ENCODE measurements at places on chromosomes 5 and 9. TPM values are rescaled to one million over a fixed set of nuclear protein-coding genes. Genes with fewer than 3 reads are reported as not detected.
A peak's percentile ranks its signal among the peaks of the same experiment; 100 is the strongest.

CATSPER3 gene
- 0.74 TPM for total RNA-seq

PCDHA7 gene
- 0.55 TPM for total RNA-seq

CNOT8 gene
- 15.0 TPM for total RNA-seq

PCSK5 gene
- total RNA-seq, result 3.9 TPM

SAXO1 gene
- not detected for total RNA-seq

HIGD2A gene
- 30.0 TPM for total RNA-seq

SNCAIP gene
- total RNA-seq, result 0.26 TPM

ENTREP1 gene
- total RNA-seq, result 5.5 TPM

SHC3 gene
- total RNA-seq, result 3.6 TPM

SMIM33 gene
- total RNA-seq, result not detected

WNT8A gene
- not detected for total RNA-seq

- no peak for DNase-seq
Measured at GRCh38 chr9:69946800-69947437, 96.7 kb upstream of the MAMDC2 start.

DNA sequence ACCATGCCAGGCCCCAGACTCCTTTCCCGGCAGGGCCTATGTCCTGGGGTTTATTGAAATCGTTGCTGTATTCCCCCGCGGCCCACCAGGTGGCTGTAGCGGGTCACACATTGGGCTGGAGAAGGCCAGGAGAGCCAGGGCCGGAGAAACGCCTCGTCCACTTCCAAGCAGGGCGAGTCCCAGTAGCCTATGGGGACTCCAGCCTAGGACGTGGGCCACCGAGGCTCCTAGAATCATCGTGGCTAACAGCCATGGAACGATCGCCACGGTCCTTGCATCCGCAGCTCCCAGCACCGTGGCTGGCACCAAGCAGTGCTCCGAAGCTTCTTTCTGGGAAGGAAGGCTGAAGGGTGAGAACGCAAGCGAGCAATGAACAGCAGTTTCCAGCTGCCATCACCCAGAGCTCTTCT, 87.7 kb downstream of the ENTREP1 start:
- DNase-seq, result peak; percentile 52

- no peak for DNase-seq
Measured at GRCh38 chr9:111298731-111299598, 31.1 kb downstream of the OR2K2 start.

DNA sequence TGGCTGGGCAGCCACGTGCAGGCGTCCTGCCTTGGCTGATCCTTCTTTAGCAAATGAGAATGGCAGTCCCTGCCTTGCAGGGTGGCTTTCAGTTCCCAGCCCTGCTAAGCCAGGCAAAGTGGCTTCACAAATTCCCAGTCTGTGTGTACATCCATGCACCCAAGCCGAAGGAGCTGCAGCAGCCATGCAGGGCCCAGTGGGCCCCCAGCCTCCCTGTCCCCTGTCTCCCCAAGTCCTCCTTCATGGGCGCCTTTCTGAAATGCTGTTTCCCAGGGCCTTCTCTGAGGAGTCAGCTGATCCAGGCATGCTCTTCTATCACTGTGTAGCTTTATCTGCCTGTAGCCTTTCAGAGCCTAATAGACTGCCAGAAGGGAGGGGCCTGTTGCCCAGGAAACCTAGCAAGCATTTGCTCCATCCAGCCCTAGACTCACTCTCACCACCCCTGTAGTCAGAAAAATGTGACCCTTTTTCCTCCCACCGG, 47.4 kb upstream of the SHC3 start:
- no peak for DNase-seq

DNA sequence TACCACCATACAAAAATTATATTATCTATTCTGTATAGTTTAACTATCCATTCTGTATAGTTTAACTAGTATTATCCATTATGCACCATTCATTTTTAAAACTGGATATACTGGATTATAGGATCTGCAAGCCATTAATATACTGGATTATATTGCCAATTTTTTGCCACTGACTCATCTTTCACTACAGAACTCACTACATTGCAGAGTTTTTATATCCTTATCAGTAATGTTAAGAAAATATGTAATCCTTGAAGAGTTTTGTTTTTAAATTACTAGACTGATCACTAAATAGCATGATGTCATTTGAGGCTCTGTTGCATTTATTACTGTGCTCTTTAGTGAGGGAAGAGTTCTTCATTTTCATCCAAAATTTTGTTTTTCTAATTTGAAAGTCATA, 109.8 kb upstream of the SNX2 start:
- no peak for DNase-seq

DNA sequence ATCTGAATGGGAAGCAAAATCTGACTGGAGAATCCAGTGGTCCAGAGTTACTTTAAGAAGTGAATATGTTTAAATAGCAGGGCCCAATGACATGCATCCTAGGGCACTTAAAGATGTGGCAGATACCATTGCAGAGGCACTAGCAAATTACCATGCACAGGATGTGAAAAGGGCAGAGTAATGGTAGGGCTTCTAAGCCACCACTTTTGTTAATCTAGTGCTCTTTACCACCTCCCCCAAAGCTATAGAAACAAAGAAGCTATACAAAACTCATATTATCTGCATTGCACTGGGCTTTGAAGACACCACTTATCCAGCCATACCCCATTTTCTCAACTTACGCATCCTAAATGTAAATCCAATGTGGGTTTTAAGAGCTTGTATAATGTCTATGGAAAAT, 81.2 kb downstream of the ZCCHC7 start:
- DNase-seq, result no peak

- no peak for DNase-seq
Measured at GRCh38 chr9:137045294-137046087, 486 bp downstream of the NPDC1 start.

DNA sequence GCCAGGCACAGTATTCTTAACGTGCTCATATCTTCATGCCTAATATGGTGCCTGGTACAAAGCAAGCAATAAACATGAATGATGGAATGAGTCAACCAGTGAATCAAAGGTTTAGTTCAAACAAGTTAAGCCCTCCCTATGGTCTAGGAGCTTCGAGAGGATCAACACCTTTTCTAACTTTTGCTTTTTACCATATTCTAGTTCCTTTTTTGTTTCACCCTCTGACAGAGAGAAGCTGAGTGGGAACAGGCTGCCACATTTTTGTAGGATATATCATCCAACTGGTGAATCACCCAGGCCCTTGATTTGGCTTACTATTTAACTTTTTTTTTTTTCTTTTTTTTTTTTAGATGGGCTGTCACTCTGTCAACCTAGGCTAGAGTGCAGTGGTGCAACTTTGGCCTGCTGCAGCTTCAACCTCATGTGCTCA, 39.3 kb upstream of the TNC start:
- no peak for DNase-seq

DNA sequence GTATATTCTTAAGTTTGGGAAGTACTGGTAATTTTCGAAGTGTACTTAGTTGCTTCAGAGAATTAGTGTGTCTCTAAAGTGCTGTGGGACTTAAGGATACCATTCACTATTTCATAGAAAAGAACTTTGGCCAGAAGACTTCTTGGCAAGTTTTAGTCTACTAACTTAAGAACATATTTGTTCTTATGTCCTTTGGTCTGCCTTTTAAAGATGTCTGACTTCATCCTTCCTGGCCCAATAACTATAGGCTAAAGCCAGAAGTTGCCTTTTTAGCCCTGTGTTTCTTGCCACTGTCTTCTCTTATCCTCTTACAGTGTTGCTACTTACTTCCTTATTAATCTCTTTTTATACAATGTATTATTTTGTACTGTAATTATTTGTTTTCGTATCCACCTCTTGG, 6.3 kb downstream of the RBM27 start:
- no peak for DNase-seq

DNA sequence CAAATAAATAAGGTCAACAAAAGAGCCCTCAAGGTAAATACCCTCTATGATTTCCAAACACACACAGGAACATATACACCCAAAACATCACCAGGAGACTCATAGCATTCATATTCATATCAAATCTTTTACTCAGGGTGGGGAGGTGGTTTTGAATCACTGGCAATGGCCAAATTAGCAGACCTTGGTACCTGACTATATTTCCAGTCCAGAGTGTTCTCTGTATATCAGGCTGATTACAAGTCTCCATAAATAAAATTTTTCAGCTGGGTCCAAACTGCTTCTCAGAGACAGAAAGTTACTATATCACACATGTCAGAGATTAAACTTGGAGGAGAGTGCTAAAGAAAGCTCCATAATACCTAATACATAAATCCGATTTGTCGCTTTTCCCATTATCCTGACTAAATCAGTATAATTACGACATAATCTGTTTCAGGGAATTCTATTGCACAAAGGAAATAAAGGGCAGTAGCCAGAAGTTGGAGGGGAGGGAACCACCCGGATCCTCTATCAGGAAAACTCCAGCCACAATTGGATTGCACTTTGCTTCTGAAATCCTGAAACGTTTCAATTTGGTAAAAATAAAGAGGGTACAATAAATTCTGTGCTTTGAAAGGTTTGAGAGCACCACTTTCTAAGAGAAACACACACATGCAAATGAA, 7.0 kb upstream of the GOLGA1 start:
- DNase-seq, result no peak

- no peak for DNase-seq
Measured at GRCh38 chr5:64384765-64385164, 121.0 kb upstream of the RGS7BP start.

- DNase-seq, result no peak
Measured at GRCh38 chr9:93244101-93244500, 60.2 kb downstream of the WNK2 start.

GRCh38 chr9:129176701-129177442, 1.2 kb downstream of the IER5L start:
- DNase-seq, result peak; percentile 35

GRCh38 chr5:122921826-122922225, 76.4 kb downstream of the SNX24 start:
- DNase-seq, result no peak

DNA sequence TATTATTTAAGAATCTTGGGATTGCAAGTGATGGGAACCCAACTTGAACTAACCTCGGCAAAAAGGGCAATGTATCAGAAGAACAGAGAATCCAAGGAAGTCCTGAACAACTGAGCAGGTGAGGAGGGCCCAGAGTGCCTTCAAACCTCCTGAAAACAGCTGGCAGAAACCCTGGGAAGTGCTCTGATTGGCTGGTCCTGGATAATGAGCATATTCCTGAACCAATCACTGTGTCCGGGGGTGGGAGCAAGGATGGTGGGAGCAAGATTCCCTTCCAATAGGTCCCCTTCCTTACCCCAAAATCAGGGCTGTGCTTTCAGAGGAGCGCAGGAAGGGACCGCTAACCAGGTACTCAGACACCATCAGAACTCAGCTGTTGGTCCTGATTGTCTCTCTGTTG, 31.9 kb upstream of the TBC1D2 start:
- DNase-seq, result no peak

GRCh38 chr5:138463419-138464007, 1.8 kb upstream of the EGR1 start:
- peak; percentile 43 for DNase-seq

- DNase-seq, result no peak
Measured at GRCh38 chr5:82105457-82105856, 133.6 kb downstream of the ATG10 start.

DNA sequence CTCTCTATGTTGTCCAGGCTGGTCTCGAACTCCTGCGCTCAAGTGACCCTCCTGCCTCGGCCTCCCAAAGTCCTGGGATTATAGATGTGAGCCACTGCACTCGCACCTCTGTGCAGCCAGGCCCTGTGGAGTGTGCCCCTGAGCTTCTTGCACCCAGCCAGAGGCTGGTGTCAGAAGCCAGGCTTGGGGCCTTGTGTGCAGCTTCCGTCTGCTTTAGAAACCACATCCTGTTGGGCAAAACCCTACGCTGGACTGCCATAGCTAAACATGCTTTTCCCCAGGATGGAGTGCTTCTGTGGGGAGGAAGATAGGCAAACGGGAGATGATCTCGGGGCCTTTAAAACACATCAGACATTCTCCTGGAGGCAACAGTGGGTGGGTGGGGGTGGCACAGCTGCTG, 40.1 kb downstream of the PRRT1B start:
- DNase-seq, result no peak

DNA sequence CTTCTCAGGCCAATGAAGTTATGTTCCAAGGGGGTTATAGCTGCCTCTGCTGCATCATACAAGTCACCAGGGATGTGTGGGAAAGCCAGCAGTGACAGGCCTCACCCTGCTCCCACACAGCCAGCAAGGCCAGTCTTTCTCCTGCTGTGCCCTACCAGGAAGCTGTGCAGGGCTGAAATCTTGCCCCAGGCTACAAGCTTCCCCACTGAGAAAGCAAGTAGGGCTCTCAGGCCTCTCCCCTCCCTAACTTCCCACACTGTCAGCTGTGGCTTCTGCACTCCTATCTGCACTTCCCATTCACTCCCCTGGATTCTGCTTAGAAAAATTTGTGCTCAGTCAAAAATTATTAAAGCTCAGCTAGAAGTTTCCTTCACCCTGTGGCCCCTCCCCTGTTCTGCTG, 611.2 kb upstream of the ZNF608 start:
- no peak for DNase-seq

GRCh38 chr9:100554935-100555401, 22.9 kb upstream of the CAVIN4 start:
- DNase-seq, result no peak

DNA sequence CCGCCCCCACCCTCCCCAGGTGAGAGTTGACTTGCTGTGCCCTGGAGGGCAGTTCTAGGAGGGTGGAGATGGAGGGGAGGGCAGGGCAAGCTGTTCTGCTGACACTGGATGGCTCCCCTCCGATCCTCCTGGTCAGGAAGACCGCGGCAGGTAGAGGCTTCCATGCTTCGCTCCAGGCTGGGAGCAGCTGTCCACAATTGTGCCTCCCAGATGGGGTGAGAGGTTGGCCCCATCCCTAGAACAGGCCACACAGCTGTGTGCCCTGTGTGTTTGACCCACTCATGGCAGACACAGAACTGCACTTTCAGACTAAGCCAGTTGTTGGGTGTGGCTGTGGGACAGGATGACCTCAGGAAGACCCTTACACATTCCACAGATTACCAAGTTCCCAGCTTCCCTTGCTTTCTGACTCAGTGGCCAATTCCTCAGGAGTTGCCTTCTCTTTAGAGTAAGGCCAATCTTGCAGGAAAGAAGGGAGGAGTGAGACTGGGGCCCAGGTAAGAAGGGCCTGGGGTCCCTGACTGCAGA, 72.1 kb upstream of the HSPA9 start:
- no peak for DNase-seq

DNA sequence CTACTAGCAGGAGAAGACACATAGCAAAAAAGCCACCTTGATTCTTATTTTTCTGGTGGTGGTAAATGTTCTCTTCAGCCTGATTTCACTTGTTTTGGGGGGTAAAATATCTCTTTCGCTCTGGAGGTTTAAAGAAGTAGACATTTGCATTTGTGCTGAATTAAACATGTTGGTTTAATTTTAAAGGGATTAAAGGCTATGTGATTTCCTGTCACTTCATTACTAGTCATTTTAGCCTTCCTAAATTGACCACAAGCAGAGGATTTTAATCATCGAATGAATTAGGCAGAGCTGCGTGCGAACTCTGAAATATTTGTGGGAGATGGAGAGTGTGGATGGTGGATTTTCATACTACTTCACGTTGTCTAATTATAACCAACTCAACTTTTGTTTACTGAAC, 4.8 kb downstream of the RASGRF2 start:
- no peak for DNase-seq

GRCh38 chr5:5558638-5559527, 136.4 kb downstream of the ICE1 start:
- no peak for DNase-seq

GRCh38 chr5:146772881-146773466, 105.6 kb downstream of the PPP2R2B start:
- no peak for DNase-seq

Data from pancreas (tissue), 10 donors.